Activated B cell treated with CpG ODN at 0.5 μM for 24 hours (primary cell): ENCODE measurements at places on chromosomes 1 and 21.

GRCh38 chr1:217230412-217230811, 400.5 kb downstream of the GPATCH2 start:
- DNase-seq = no peak

- DNase-seq = no peak
Measured at GRCh38 chr1:112316254-112316913, 79.6 kb upstream of the CTTNBP2NL start.

DNA sequence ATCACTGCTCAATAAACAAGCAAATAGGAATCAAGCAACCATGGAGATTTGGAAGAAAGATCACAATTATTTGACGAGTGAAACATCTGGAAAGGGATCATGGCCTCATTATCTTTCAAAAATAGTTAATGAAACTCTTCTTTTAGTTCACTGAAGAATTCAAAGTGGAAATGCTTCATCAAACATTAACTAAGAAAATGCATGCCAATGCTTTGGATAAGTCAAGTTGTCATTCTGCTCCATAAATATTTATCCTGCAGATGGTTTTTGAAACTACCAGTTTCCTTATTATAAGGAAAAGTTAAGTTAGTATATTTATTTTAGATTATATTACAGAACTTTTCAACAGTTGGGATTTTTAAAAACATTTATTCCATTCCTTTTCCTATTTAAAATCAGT, 206.5 kb upstream of the ADGRL2 start:
- DNase-seq = no peak

DNA sequence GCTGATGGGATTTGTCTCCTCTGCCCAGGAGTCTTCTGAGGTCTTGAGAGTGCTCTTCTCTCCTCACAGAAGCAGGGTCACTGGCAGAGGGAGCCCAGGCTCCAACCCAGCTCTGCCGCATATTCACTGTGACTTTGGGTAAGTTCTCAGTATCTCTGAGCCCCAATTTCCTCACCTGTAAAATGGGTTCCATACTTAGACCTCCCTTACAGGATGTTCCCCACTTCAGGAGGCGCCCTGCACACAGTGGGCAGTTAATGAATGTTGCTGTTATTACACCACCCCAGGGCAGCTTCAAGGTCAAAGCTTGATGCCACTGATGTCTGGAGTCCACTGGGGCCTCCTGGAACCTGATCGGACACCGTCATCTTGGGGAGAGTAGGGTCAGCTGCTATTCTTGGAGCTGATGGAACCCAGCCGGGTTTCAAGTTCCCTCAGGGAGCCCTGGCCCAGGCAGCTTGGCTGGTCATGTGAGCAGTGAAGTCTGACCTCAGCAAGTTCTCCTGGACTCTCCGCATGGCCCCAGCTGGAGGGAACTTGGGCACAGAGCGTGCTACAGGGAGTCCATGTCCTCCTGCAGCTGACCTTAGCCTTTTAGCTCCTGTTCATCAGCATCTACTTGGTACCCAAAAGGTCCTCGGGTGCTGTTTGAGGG, 21.8 kb downstream of the COA7 start:
- DNase-seq = no peak

- no peak for DNase-seq
Measured at GRCh38 chr1:190084552-190084951, 393.1 kb downstream of the BRINP3 start.

DNA sequence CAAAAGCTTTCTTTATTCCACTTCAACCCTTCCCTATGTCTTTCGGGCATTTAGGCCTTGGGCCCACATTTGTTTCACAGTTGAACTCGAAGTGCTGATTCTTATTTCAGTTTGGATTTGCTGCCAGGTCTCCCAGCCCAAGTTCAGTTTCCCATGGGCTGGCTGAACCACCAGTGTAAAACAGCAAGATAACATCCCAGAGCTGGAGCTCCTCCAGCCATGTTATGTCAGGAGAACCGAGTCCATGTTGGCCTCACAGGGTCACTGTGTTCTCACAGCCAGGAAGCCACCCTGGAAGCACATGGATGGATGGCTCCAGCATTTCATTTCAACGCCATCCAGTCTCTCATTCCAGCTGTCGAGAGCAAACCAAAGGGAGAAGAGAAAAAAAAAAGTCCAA, 45.2 kb upstream of the RXRG start:
- no peak for DNase-seq

GRCh38 chr1:38273196-38273804, 226.7 kb upstream of the POU3F1 start:
- no peak for DNase-seq

DNA sequence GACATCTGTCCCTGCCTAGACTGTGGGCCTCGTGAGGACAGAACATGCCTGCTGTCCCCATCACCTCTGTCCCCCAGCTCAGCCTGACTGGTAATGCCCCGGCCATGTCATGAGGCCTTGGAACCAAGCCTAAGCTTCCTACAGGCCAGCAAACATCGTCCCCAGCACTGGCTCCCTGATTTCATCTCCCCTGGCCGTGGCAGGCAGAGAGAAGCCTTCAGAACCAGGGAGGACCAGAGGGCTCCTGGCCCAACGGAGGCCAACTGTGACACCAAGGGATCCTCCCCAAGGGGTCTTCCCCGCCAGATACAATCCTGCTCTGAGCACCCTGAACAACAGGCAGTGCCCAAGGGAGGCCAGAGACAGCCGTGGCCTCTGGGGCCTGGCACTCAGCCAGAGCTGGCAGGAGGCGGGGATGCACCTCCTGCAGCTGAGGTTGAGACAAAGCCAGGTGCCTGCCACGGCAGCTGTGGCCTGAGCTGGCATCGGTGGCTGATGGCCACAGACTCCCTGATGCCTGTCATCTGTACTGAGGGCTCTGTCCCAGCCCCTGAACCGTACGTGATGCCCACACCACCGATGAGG, 9.9 kb upstream of the NPHP4 start:
- no peak for DNase-seq

DNA sequence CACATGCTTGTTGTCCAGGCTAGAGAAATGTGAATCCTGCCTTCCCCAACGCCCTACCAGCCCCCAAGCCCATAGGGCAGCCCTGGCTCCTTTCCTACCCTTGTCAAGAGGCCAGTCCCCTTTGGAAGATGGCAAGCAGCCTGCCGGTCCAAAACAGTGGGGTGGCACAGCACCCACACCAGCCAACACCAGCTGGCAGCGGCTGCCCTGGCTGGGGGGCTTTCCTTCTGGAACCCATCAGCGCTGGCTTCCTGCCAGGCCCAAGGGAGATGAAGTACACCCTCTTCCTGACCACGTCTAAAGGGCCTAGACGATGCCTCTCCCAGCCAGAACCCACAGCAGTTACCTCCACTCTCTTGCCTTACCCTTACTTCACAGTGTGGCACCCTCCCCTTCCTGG, 24.2 kb downstream of the KCNN3 start:
- no peak for DNase-seq

DNA sequence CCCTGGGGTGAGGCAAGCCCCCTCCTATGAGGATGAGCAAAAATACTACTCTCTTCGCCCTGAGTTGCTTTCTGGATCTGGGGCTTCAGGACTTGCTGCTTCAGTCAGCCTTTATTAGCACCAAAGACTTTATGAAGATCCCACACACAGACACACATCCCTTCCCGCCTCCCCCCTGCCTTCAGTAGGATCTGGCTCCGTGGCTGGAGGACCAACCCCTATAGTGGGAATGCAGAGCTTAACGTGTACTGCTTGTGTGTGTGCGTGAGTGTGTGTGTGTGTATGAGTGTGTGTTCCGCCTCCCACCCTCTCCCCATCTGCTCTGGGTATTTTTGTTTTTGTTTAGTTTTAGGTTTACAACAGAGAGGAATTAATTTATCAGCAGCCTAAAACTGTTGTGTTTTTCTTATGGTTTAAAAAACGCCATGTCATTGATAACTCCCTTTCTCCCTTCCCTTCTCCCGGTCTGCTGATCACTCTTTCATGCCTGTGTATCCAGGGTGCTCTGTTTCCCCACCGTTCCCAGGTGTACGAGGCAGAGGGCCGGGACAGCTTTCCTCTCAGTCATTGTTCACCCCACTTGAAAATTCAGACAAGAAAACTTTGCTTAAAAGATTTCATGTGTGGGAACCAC, 27.5 kb upstream of the ZFP69B start:
- DNase-seq = no peak

- DNase-seq = no peak
Measured at GRCh38 chr1:31878058-31878457, 60.1 kb downstream of the PTP4A2 start.

DNA sequence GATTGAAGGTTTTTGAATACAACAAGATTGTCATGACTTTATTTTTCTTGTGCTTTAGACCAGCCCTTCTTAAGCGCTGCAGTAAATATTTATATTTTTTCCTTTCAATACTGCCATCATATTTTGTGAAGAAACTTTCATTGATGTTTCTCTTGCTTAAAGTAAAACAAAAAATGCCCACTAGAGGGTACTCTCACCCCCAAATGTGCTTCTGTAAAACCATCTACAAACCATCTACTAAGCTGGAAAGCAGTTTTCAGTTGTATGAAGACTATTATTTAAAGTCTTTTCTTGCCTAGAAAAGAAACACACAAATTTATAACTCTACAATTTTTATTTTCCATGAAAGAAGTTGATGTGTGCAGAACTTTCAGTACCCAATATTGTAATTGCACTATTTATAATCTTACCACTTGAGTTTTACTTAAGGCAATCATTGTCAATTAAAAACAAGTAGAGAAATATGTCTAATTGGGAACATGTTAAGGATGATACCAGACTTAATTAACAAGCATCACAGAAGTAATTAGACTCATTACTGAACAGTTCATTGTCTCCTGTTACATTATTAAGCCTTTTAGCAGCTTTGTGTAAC, 10.7 kb downstream of the LEPR start:
- no peak for DNase-seq

- no peak for DNase-seq
Measured at GRCh38 chr1:21305900-21306189, 15.6 kb upstream of the ECE1 start.

- no peak for DNase-seq
Measured at GRCh38 chr1:67144696-67145095, 9.9 kb upstream of the C1orf141 start.

DNA sequence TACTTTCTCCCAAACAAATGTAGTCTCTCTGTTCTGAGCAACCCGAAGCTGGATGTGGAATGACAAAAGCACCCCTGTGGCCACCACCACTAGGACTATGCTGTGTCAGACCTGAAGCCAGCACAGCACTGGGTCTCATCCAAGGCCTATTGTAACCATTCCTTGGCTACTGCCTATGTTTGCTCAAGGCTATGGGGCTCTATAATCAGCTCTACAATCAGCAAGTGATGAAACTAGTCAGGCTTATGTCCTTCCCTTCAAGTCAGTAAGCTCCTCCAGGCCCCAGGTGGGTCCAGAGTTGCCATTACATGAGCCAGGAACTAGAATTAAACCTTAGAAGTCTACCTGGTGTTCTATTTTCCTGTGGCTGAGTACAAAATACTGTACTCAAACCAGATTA, 370.2 kb downstream of the TBX15 start:
- no peak for DNase-seq

GRCh38 chr1:164876398-164877116, 317.6 kb downstream of the PBX1 start:
- no peak for DNase-seq

- no peak for DNase-seq
Measured at GRCh38 chr1:63408331-63408730, 40.9 kb downstream of the ALG6 start.

GRCh38 chr1:79293611-79294010, 287.1 kb upstream of the ADGRL4 start:
- no peak for DNase-seq

DNA sequence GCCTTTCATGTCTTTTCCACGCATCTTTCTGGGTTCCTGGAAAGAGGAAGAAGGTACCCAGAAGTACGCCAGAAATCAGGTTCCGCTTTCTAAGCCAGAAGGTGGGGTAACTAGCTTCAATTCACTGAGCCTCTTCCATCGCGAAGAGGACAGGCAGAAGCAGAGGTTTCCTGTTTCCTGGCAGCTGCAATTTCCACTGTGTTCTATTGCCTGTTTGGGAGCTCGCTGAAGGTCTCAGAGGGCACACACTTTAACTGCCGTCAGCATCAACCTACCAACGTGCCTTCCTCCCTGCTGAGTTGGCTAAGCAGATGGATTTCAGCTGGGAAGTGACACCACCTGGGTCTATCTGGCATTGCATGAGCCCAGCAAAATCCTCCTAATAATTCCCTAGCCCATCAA, 10.0 kb downstream of the NCF2 start:
- no peak for DNase-seq

DNA sequence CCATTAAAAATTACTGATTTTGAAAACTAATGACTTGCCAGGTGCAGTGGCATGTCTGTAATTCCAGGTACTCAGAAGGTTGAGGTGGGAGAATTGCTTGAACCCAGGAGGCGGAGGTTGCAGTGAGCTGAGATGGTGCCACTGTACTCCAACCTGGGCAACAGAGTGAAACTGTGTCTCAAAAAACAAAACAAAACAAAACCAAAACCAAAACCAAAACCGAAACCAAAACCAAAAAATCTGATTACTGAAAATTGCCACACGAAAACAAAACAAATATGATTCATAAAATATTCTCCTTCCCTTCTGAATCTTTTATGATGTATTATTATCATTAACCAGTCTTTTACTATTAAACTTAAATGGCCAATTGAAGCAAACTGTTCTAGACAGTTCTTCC, 74.1 kb downstream of the SERINC2 start:
- DNase-seq = no peak

GRCh38 chr1:205800981-205801703, 11.9 kb downstream of the SLC41A1 start:
- no peak for DNase-seq

- DNase-seq = no peak
Measured at GRCh38 chr1:61825393-61825792, 83.1 kb downstream of the PATJ start.

DNA sequence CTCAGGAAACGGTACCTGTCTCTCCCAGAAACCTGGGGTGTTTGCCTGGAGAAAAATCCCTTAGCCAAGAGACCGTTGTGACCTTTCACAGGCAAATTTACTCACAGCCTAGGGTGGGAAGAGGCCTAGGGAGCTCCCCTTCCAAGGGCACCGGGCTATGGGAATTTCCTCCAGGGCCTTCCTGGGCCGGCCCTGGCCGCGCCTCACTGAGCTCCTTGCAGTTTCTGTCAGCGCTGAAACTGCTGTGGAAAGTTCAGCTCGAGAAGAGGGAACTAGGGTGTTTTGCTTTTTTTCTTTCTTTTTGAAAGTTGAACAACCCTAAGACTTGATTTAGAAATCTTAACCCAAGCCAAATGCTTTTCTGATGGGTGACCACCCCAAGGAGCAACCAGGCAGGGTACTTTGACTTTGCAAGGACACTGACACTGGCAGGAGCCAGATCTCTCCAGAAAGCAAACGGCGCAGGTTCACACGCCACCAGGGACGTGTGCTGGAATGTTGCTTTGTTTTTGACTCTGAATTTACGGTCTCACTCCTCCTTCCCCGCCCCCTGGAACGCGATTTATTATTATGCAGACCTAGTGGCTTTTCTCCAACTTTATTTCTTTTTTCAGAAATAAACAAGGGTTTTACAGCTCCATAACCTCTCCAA, 229.6 kb upstream of the JUN start:
- peak; percentile 45 for DNase-seq

GRCh38 chr21:29885491-29885890, 54.3 kb downstream of the GRIK1 start:
- DNase-seq = no peak
